ENCODE measurements at places on chromosomes 7 and 10.

DNA sequence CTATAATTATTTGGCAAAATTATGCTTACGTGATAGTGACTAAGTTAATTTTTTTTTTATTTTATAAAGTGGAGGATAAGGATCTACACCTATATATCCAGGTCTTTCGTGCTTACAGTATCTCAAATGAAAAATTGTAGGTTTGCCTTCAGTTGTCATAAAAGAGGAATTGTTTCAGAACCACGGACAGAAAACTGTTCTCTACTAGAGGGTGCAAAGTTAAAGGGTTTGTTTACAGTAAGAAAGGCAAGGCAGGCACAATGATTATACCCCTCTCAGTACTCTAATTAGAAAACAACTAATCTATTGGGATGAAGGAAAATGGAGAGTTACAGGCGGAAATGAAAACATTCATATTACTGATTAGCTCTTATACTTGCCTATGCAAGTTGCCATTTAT lies 1.5 kb downstream of the PCLO start:
- H3K27ac ChIP-seq, result no peak overlapping the region
- DNase-seq, result no peak
- peaks cover 5% of the 10 kb centered on the region for H3K27me3 ChIP-seq
- H3K36me3 ChIP-seq, result no peaks in the 10 kb centered on the region
- H3K4me3 ChIP-seq, result no peak overlapping the region

- H3K27ac ChIP-seq, result no peak overlapping the region
- DNase-seq, result no peak
- no peaks in the 10 kb centered on the region for H3K27me3 ChIP-seq
- peaks cover 3% of the 10 kb centered on the region for H3K4me1 ChIP-seq
These were observed 30.9 kb upstream of the VCL start for GRCh38 chr10:73967022-73967429.

DNA sequence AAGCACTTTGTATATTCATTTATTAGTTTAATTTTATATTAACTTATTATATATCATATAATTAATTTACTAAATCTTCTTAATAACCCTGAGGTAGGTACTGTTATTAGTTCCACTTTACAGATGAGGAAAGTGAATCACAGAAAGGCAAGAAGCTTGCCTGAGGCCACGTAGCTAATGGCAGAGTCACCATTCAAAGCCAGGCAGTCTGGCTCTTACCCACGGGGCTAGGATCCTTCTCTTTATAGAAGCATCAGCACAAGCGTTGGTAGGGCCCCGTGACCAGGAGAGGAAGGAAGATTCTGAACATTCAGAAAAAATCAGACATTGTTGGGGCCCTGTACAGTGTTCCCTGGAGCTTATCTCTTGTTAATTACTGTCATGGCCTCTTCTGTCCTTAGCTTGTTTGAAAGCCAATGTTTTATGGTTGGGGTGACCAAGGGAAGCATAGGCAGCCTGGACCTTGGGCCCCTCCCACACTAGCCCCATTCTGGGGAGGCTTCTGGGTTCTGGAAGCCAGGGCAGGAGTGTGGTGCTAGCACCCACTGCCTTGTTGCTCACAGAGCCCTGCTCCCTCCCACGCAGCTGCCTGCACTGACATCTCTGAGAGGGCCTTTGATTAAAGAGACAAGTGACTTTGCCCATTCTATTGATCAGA lies 31.1 kb upstream of the SLF2 start:
- DNase-seq, result no peak
- no peak overlapping the region for H3K27ac ChIP-seq
- H3K27me3 ChIP-seq, result peaks cover 4% of the 10 kb centered on the region
- H3K4me3 ChIP-seq, result no peak overlapping the region

DNA sequence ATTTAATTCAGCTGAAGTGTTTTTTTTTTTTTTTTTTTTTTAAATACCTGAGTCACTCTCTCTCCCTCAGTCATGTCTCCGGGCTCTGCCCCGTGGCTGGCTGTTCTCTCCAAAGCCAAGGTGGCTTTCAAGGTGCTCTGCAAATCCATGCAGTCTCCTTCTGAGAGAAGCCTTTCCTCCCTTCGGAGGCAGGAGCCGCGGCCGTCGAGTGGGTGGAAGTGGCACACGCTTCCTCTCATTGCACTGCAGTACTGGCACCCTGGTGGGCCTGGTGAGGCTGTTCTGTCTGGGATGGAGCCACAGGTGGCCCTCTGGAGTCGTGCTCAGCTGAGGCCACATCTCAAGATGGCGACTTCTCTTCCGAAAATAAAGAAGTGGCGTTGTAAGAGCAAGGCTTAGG lies 221.8 kb downstream of the GLRX3 start:
- no peak overlapping the region for H3K4me3 ChIP-seq
- H3K36me3 ChIP-seq, result no peaks in the 10 kb centered on the region
- no peak for DNase-seq
- H3K4me1 ChIP-seq, result no peaks in the 10 kb centered on the region
- peaks cover 2% of the 10 kb centered on the region for H3K27me3 ChIP-seq

DNA sequence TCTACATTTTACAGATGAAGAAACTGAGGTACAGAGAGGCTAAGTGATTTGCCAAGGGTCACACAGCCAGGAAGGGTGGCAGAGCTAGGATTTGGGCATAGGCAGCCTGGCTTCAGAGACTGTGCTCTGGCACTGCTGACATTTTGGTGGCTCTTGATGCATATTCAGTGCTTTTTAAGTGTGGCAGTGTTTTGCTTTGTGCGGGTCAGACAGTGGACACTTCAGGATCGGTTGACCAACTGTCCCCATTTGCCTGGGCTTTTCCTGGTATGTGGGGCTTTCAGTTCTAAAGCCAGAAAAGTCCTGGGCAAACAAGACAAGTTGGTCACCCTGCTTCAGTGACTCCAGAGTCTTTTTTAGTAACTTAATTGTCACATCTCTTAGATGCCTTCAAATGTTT lies 35.0 kb downstream of the SUFU start:
- peaks cover 18% of the 10 kb centered on the region for H3K4me1 ChIP-seq
- DNase-seq, result no peak
- no peak overlapping the region for H3K27ac ChIP-seq
- H3K4me3 ChIP-seq, result no peak overlapping the region
- no peaks in the 10 kb centered on the region for H3K27me3 ChIP-seq
- peaks cover 25% of the 10 kb centered on the region for H3K36me3 ChIP-seq

DNA sequence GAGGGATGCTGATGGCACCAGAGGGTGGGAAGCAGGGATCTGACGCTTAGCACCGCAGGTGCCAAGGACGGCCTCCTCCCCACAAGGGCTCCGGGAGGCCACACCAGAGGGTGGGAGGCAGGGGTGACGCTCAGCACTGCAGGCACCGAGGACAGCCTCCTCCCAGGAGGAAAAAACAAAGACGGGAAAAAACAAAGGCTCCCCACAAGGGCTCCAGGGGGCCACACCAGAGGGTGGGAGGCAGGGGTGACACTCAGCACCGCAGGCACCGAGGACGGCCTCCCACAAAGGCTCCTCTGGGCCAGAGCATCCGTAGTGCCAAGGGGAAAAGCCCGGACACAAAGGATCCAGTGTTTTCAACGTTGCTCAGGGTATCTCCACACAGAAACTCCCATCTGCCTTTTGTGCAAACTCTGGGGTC lies 25.6 kb downstream of the DIP2C start:
- H3K36me3 ChIP-seq, result no peaks in the 10 kb centered on the region
- H3K27me3 ChIP-seq, result peaks cover 18% of the 10 kb centered on the region
- no peak overlapping the region for H3K4me3 ChIP-seq
- no peak overlapping the region for H3K27ac ChIP-seq

- no peak overlapping the region for H3K4me3 ChIP-seq
- H3K36me3 ChIP-seq, result peaks cover 25% of the 10 kb centered on the region
- no peaks in the 10 kb centered on the region for H3K4me1 ChIP-seq
These were observed 66.3 kb downstream of the MTERF1 start for GRCh38 chr7:91814189-91814588.

GRCh38 chr10:63752318-63752717 lies 231.1 kb downstream of the REEP3 start:
- H3K27me3 ChIP-seq, result peaks cover 10% of the 10 kb centered on the region
- H3K27ac ChIP-seq, result peak overlapping the region; percentile 25
- no peak for DNase-seq
- H3K36me3 ChIP-seq, result no peaks in the 10 kb centered on the region
- H3K4me1 ChIP-seq, result no peaks in the 10 kb centered on the region
